ENCODE measurements at places on chromosomes 2 and 18.

DNA sequence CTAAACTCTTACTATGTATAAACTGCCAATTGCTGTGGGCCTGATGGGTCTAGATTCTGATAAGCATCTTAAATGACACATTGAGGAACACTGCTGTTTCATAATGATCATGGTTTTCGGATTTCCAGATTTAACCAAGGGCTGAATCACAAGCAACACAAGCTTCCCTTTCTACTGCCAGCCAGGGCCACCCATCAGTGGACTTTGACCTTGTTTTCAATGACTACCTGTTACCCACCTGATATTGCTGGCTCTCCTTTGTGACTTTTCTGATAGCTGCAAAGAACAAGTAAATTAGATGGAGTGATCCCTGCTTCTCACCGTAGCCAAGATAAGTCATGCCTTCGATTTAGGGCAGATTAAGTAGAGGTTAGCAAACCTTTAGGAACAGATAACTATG lies 259.0 kb downstream of the PAX3 start:
- DNase-seq: no peak

DNA sequence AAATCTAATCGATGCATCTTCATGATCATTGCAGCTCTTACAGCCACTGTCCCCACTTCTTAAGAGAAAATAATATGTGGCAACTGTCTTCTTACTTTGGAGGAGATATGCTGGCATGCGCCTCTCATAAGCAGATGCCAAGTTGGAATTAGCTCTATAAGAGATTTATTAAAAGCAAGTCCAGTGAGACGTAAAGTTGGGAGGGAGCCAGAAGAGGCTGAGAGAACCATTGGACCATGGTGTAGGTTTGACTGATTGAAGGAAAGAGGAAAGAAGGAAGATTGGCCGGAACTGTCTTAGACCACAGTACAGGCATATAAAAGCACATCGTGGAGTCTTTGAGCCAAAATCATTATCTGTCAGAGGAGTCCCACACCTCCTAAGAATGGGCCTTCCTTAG lies 265.7 kb upstream of the ZC3H15 start:
- DNase-seq: no peak

DNA sequence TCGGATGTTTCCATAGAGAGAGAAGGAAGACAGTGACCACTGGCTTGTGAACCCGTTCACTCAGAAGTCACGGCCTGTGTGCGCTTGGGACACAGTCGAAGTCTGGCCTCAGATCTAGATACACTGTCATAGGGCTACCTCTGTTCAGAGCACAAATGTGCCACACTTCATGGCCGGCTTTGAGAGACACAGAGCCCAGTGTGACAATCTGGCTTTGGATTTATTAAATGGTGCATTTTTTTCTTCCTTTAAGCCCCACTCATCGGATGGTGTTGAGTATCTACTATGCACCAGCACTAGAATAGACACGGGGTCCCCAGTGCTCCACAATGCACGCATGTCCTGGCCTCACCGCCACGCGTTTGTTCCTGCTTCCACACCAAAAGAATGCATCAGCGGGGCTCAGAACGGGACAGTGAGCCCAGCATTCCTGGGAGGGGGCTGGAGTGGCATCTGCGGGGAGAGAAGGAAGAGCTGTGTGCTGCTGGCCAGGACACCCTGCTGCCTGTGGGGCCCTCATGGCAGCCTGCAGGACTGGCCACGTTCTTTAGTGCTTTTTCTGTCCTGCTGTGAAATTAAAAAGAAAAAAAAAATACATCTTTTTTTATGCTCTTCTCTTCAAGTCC lies 738.9 kb upstream of the SALL3 start:
- no peak for DNase-seq

DNA sequence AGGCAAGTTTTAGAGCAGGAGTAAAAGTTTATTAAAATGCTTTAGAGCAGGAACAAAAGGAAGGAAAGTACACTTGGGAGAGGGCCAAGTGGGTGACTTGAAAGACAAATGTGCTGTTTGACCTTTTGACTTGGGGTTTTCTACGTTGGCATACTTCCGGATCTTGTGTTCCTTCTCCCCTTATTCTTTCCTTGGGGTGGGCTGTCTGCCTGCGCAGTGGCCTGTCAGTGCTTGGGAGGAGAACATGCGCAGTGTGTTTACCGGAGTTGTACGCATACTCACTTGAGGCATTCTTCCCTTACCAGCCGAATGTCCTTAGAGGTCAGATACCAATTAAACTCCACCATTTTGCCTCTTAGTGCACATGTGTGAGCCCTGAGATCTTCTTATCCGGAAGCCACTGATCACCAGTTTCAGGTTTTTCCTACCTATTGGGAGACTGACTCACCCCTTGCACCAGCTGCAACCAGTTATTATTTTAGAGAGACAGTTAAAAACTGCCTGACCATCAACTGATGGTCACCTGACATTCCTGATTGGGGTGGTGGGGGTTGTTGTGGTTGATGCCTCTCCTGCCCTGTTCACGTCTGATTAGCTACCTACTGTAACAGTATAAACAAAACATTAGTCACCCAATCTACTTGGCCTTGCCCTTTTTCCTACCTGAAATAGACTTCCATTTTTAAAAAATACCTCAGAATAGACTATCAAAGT lies 67.5 kb downstream of the NYAP2 start:
- no peak for DNase-seq

DNA sequence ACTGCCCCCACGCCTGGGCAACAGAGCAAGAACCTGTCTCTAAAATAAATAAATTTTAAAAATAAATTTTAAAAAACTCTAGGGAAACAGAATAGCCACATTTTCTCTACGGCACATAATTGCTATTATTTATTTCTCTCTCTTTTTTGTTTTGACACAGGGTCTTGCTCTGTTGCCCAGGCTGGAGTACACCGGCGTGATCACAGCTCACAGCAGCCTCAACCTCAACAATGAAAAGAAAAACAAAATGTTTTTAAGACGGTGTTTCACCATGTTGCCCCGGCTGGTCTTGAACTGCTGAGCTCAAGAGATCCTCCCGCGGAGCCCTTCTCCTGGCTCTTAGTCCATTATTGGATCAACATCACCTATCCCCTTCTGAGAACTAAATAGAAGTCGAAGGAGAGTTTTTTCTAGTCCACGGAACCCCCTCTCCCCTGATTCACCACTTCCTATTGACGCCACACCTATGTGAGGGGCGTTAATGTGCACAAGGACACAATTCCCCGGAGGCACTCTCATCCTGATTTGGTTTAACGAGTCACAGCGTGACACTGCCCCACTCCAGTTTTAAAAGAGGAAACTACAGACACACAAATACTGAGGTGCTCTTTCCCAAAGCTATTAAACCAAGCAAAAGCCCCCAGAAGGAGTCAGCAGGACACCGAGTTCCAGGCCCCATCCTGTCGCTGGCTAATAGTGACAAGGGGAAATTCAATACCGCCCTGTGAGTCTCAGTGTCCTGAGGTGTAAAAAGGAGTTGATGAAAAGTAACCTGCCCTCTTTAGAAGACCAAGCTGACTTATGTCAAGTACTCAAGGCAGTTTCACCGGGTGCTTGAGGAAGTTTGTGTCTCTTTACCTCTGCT lies 1.1 kb downstream of the NPC1 start:
- DNase-seq: peak; percentile 7

DNA sequence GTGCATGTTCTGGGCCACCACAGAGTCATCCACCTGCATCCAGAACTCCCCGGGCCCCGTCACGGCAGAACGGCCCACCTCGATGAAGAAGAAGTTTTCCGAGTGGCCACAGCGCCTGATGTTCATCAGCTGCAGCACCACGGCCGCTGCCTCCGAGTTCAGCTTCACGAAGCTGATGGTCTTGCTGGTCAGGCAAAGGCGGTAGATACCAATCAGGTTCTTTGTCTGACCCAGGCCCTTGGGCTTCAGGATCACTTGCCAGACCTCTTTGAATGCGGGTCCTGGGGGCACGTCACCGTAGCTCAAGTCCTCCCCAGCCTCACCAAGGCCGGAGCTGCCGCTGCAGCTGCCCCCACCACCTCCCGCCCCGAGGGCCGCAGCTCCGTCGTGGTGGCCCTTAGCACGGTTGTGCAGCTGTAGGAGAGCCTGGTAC lies 1.6 kb downstream of the IRS1 start:
- no peak for DNase-seq

DNA sequence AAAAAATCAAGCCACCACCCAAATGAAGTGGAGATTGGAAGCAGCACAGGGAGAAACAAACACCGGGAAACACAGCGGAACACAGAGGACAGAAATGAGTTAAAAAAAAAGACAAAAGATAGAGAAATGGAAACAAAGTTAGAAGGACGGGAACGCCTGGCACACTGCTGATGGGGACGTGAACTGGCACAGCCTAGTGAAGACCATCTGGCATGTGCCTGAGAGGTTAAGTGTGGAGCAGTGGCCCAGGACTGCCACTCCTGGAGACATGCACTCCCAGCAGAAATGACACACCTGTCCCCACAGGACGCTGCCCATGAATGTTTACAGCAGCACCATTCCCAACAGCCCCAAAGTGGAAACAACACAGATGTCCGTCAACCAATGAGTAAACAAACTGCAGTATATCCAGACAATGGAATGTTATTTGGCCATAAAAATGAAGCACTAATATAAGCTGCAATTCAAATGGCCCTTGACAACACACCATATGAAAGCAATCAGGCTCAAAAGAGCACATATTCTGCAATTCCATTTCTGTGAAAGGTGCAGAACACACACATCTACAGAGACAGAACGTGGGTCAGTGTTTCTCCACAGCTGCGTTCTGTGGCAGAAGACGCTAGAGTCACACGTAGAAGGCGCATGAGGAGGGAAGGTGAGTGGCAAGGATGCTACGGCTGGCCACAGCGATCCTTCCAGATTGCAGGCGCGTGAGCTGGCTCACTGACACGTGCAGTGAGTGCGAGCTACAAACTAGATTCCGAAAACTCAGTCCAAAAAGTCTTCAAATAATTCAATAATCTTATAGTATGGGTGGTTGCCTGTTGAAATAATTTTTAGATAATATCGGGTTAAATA lies 24.6 kb downstream of the THAP4 start:
- peak; percentile 70 for DNase-seq

- DNase-seq: peak; percentile 80
These were observed 163.9 kb downstream of the LDLRAD4 start for GRCh38 chr18:13382366-13382953.

- no peak for DNase-seq
These were observed 4.3 kb downstream of the ATP8B1 start for GRCh38 chr18:57798713-57799373.

GRCh38 chr18:77016936-77017335 lies 115.6 kb downstream of the MBP start:
- DNase-seq: no peak
